Osteoblast (primary cell): ENCODE measurements at places on chromosomes 2 and 18. TPM values are rescaled to one million over a fixed set of nuclear protein-coding genes. Genes with fewer than 3 reads are reported as not detected.

DNA sequence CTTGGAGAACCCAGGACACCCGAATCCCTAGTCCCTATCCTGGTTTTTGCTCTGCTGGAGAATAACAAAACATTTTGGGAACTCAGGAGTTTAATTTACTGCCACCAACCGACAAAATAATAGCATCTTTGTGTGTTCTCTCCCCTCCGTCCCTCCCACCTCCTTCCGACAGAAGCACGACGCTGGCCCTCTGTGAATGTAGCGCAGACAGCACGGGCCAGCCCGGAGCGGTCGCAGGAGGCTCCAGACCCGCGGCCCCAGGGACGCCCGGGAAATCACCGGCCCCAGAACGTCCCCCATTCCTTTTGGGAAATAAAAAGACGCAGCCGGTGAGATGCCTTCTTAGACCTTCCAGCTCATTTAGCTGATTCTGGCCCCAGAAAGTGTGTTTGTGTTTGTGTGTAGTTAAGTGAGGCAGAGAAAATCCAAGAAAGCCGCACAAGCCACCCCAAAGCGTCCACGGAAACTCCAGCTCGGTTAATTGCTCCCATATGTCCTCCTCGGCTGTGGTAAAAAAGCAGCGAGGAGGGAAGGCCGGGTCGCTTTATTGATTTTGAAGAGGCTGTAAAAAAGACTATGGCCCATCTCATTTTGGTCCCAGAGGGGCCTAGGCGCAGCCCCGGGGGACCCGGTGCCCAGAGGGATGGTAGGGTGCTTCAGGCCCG lies 577 bp upstream of the TANC1 start:
- peak; percentile 68 for DNase-seq

GRCh38 chr2:206642075-206643025 lies at the start of gene FAM237A:
TSS of gene FAM237A (plus strand) at chr2:206642487. CDS start at chr2:206644237, 1,750 bp downstream.
- DNase-seq, result peak; percentile 80

- DNase-seq, result no peak
Observed at GRCh38 chr2:166091439-166091838, 36.4 kb downstream of the SCN1A start.

DNA sequence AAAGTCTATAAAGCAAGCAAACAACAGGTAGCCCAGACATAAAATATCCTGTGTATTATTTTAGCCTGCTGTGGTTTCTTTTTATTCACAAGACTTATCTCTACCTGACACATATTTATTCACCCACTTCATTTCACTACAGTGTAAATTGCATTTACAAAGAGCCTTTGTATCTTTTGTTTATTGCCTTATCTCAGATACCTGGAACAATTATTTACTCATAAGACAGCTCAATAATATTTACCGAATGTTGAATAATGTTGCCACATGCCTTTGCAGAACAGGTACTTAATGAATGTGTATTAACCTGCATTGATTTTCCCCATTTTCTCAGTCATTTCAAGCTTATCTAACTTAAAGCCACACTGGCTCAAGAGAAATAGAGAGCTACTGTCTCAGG lies 603.6 kb downstream of the FBXO15 start:
- DNase-seq, result no peak

DNA sequence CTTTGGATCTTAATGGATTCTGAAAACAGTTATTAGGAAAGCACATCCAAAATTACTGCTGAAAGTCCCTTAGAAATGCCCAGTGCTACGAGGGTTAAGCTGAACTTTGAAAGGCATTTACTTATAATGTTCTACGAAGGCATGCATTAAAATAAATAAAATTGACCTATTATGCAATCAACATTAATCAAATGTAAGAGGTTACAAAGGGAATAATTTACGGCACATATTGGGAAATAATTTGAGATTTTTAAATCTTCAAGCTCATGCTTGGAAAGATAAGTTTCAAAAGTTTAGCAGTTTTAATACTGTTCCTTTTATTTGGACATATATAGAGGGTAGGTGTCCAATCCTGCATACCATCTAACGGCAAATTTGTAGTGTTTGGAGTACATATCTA lies 1564.1 kb upstream of the DDX18 start:
- DNase-seq, result no peak

DNA sequence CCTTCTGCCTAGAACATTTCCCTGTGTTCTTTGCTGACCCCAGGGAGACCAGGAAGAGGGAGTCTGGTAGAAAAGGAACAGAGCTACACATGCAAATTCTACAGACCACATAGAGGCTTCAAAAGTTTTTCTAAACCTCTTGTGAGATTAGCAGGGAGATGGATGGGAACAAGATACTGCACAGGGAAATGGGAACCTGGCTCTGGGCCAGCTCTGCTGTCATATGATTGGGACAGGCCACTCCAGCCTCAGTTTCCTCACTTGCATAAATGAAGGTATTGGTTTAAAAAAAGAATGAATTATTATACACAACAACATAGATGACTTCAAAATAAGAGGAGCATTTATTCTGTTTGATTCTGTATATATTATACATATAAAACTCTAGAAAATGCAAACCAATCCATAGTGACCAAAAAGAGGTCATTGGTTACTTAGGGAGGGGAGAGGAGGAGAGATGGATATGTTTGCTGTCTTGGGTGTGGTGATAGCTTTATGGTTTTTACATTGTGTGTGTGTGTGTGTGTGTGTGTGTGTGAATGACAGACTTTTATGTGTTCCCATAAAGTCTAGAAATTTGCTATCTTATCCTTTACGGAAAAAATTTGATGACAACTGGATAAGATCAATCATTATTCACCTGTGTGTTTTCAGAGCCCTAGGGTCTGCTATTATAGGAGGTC lies 115.5 kb downstream of the MGAT5 start:
- DNase-seq, result no peak

GRCh38 chr2:121356058-121356640 lies 71.1 kb upstream of the TFCP2L1 start:
- no peak for DNase-seq

- DNase-seq, result no peak
Observed at GRCh38 chr18:79334496-79335233, 61.1 kb upstream of the NFATC1 start.

GRCh38 chr2:12278217-12278750 lies 438.5 kb upstream of the TRIB2 start:
- DNase-seq, result no peak

DNA sequence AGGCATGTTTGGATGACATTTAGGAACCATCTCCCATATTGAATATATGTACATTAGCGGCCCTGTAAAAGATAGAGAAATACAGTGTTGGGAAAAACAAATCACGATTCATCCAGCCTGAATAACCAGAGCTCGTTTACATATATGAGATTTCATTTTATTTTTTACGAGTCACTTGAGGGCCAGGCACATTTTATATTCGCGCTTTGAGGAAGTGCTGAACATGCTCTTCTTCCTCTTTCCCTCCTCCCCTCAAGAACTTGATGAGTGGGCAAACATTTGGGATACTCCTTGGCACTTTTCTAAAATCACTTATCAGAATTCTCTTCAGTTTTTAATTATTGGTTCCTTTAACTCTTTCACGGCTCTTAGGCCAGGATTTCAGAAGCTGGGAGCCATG lies 268.0 kb upstream of the TANK start:
- no peak for DNase-seq

GRCh38 chr2:223611061-223611460 lies 8.9 kb upstream of the SCG2 start:
- no peak for DNase-seq

DNA sequence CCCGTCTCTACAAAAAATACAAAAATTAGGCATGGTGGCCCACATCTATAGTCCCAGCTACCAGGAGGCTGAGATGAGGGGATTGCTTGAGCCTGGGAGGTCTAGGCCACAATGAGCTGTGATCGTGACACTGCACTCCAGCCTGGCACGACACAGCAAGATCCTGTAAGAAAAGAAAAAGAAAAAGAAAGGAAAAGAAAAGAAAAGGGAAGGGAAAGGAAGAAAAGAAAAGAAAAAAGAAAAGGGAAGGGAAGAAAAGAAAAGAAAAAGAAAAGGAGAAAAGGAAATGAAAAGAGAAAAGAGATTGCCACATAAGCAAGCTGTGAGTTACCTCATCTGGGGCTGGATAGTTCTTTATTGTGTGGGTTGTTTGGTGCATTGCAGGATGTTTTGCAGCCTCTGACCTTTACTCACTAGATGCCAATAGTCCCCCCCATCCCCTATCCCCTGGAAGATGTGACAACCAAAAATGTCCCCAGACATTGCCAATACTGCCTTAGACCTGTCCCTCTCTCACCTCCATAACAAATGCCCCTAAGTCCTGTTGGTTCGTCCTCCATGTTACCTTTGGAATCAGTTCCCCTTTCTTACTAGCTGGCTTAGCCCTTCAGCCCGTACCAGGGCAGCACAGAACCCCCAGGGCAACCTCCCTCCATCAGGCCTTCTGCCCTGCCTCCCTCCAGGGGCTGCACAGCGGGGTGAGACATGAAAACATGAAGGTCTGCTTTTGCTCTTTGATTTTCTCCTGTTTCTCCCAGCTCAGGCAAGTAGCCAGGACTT lies 8.9 kb downstream of the ASPRV1 start:
- no peak for DNase-seq

DNA sequence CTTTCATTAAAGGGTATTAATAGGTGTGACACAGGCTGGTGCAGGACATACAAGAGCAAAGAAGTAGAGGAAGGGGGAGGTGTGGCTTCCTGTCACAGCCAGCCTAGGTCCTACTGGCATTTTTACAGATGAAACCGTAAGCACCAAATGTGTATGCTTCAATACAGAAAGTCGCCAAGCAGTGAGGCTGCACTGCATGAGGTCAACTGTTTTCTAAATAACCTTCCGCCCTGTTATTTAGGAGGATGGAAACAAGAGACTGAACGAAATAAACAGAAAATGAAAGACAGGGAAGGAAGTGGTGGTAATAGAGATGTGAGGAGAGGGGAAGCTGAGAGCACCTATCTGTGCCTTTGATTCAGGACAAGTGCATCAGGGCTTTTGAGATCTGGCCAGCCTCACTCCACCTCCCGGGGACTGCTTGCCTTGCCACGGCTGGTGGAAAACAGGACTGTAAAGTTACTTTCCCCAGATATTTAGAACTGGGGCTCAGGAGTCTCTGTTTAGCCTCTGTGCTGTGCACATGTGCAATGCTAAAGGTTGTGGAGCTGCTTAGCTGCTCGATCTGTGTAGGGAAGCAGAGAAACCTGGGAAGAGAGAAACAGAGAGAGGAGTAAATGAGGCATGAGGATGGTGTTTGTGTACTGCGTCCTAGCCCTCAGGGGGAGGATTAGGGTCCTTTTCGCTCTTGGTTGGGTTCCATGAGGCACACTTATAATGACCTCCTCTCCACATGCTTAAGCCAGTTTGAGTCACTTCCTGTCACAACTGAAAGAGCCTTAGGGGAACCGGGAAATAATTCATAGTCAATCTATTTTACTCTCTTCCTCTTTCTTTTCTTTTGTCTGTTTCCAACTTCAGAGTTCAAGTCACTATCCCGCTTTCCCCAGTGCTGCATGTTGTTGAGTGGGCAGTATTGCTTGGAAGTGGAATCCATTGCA lies 62.3 kb upstream of the BOD1L2 start:
- no peak for DNase-seq

DNA sequence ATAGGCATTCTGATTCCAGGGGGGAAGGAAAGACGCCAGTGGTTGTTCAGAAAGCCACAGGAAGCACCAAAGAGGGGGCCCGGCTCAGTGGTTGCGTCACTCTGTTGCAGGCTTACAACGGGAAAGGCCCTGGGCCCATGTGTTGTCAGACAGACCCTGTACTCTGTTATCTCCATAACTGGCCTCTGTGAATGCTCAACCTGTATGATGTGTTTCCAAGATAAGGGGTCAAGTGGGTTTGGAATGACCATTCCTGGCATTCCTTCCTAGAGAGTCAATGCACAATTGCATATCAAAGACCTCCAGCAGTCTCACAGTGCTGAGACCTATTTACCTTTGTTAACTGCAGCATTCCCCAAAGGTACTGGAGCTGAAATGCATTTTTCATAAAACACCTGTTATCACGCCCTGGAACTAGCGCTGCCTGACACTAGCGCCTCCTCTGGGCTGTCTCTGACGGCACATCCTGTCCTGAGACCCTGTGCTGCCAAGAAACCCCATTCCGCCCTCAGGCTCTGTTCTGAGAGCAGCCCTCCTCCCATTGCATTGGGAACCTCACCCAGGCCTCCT lies 13.2 kb upstream of the LRRFIP1 start:
- DNase-seq, result no peak

DNA sequence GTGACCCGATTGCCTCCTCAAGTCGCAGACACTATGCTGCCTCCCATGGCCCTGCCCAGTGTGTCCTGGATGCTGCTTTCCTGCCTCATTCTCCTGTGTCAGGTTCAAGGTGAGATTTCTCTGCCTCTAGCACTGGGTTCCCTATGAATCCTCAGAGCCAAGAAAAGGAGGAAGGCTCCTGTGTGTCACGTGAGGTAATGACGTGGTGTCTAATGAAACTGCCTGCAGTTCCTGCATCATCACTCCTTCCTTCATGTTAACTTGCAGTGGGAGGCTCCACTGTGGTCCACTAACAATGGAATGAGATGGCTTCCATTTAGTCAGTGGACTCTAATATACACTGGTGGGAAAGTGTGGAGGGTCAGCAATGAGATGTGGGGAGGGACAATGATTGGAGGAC lies 559 bp downstream of the REG3G start:
- no peak for DNase-seq

- DNase-seq, result no peak
Observed at GRCh38 chr2:96737251-96737650, 2.6 kb downstream of the LMAN2L start.

DNA sequence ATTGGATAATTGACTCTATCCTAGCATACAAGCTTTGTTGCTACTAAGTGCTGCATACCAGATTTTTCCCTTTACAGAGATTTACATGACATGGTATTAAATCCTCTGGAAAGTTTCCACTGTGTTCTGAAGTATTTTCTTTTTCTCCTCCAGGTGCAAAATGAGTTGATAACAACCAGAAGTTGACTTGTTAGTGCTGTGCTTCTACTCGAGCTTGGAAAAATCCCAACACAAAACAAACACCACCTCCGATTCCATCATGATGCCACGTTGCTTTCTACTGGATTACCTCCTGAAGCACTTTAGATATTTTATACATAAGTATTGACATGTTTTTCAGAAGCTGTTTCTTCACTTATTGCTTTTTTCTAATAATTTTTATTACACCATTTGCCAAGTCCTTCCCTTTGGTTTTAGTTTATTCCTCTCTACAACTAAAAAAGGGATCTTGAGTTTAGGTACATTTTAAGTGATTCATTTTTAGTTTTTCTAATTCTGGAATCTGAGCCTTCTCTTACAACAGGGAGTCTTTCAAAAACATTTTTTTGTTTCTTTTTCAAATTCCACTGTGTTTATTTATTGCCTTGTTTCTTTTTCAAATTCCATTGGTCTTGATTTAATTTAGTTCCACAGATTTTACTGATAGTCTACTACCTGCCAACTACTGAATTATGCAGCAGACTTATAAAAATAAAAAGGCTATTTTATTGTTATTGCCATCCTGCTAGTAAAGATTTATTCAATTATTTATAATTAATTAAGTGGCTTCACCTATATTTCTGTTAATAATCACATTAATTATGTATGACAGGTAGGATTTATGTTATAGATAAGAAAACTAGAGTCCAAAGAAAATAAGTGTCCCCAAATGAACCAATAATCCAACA lies 143.4 kb downstream of the PPP1R1C start:
- DNase-seq, result no peak

- DNase-seq, result no peak
Observed at GRCh38 chr2:60994131-60994530, 23.4 kb upstream of the PEX13 start.

MYCN gene
- not detected in 2 replicates for total RNA-seq

FLACC1 gene
- total RNA-seq, result 0.72 and 1.5 TPM in 2 replicates

CIB4 gene
- not detected in 2 replicates for total RNA-seq

TCF23 gene
- total RNA-seq, result not detected in 2 replicates

TMEM37 gene
- 1.1 and 1.2 TPM in 2 replicates for total RNA-seq
